ENCODE measurements at places on chromosomes 4 and X.
A peak's percentile ranks its signal among the peaks of the same experiment; 100 is the strongest.

GRCh38 chr4:57499786-57500185, 389.6 kb upstream of the IGFBP7 start:
- DNase-seq: no peak

- DNase-seq: no peak
Observed at GRCh38 chr4:3044870-3045819, 29.2 kb downstream of the HTT-AS start.

- no peak for DNase-seq
Observed at GRCh38 chrX:38426785-38427184, 74.4 kb downstream of the OTC start.

DNA sequence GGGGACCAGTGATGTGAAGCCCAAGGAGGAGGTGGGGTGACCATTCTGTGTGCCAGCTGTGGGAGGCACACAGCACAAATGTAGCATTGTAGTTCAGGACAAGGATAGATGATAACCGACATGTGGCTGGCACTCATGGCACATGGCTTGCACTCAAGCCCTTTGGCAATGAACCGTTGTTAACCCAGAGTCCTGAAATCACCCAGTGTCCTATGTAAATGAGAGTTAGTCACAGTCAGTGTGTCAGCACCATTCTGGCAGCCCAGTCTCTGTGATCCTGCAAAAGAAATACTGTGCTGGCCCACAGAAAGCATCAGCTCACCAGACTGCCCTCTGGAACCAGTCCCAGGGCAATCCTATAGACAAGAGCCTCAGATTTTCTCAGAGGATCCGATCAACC, 339.3 kb downstream of the MID1IP1 start:
- no peak for DNase-seq

GRCh38 chrX:51795136-51795535, 51.9 kb downstream of the GSPT2 start:
- no peak for DNase-seq

DNA sequence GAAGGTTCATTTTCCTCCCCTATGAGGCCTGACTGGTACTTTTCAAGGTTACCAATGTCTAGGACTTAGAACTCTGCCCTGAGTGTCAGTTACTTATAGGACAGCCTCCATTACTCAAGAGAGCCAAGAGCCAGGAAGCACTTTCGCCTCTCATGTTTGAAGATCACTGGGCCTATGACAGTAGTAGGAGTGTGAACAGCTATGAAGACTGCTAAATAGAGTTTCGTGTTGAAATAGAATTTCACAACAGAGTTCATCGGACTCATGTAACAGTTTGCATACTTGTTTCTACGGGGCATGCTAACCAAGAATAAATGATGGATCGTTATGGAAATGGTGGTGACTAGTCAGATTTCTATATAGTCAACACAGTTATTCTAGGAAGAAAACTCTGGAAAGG, 97.8 kb upstream of the GPC4 start:
- DNase-seq: no peak

- DNase-seq: peak; percentile 5
Observed at GRCh38 chrX:22060415-22061280, 28.5 kb downstream of the PHEX start.

DNA sequence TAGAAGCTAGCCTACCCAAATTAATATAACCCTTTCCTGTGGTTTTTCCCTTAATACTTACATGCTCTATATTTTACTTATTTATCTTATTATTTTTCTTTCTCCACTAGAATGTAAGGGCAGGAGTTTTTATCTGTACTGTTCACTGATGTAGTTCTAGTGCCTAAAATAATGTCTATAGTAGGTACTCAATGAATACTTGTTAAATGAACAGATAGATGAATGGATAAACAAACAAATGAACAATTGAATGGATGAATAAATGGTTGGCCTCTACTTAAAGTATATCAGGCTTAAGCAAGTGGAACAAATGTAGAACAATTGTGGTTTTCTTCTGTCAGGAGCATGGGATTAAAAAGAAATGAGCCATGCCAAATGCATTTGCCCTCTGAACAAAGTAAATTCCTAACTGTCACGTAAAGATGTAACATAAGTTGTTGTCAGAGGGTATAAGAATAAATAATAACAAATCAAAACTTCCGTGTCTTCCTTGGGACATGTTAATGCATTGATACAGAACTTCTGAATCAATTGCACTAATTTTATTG, 54.1 kb downstream of the SYTL5 start:
- no peak for DNase-seq

- DNase-seq: no peak
Observed at GRCh38 chr4:4875611-4876010, 16.1 kb downstream of the MSX1 start.

DNA sequence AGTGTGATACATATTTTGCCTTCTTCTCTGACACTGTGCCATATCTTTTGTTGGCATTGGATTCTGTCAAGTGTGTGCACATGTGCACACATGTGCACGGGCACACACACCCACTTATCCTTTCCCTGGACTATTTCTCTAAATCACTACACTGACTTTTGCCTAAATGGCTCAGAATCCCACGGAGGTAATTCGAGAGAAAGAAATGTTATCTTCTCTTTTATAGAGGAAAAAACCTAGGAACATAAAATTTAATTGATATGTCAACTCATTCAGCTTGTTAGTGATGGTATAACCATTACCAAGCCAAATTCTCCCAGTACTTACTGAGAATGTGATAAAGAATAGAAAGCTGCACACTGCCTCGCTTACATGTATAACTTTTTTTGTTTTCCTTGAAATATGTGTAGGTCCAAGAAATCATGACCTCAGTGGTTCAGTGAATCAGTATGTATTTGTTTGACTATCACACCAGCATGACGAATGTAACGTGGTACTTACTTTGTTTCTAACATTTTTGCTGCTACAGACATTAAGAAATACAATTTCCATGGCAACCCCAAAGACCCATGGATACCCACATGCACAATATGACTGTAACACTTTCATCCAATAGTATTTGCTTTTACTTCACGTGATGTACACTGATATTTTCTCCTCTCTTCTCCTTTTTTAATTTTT, 163.0 kb downstream of the PCDH7 start:
- no peak for DNase-seq

DNA sequence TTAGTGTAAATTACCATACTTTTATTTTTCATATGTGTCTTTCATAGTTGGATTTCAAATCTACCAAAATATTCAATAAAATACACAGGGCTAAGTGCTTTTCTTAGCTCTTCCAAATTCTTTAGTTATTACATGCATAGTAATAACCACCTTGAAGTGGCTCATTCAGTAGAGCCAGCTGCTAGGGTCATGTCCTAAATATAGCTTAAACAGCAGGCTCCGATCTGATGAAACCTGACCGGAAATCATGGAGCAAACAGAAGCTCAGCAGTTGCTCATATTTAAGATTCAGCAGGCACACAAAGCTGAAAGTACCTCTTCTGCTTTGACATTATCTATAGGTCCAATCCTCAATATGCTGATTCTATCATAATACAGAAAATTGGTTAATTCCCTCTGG, 1470.4 kb downstream of the ADGRL3 start:
- DNase-seq: no peak

- no peak for DNase-seq
Observed at GRCh38 chr4:102174719-102175189, 170.5 kb downstream of the SLC39A8 start.

DNA sequence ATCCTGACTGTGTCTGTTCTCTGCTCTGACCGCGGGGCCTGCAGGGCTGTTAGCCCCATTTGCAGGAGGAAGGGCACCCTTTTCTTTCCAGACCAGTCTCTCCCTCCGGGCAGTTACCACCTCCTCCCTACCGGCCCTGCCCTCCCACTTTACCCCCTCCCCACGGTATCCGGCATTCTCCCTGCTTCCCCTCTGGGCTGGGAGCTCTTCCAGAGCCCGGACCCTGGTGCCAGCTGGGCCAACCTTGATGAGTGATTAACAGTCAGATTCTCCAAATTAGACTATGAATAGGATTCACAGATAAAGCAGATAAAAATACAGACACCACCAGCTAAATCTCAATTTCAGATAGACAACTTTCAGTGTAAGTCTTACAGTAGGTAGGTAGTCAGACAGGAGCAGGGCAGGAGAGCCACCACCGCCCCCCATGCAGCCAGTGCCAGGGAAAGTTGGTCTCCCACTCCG, 23.4 kb upstream of the WFS1 start:
- no peak for DNase-seq

DNA sequence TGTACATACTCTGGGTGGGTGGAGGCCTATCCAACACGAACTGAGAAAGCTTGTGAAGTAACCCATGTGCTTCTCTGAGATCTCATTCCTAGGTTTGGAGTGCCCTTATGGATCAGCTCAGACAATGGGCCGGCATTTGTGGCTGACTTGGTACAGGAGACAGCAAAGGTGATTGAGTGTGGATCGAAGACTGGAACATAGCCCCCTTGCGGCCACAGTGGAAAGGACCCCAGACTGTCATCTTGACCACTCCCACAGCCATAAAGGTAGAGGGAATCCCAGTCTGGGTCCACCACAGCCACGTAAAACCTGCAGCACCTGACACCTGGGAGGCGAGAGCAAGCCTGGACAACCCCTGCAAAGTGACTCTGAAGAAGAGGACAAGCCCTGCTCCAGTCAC, 598.0 kb upstream of the AADAT start:
- DNase-seq: no peak

- DNase-seq: no peak
Observed at GRCh38 chrX:129193357-129193756, 329.9 kb downstream of the SMARCA1 start.

DNA sequence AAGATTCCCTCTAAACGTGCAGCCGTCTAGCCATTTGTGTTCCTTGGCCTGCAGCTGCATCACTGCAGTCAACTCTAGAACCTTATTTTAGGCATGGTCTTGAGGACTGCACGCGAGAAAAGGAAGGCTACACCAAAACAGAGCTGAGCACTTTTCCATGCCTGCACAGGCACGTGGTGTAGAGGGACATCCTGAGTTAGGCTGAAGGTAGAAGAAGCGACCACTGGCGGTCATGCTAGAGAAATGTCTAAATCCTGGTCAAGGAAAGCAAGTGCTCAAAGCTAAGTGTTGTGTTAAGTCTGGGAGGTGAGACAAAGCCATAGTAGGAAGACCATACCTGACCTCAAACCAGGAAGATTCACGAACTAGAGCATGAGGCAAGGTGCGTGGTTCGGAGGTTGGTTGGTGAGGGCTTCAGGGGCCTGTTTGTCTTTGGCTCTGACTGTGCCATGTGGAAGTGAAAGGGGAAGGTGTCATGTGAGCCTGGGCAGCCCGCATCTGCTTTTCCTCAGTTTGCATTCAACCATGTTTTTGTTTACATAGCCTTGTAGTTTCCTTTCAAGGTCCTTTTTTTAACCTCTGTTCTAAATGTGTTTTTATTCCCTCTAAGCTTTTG, 203.8 kb downstream of the AASDH start:
- no peak for DNase-seq

DNA sequence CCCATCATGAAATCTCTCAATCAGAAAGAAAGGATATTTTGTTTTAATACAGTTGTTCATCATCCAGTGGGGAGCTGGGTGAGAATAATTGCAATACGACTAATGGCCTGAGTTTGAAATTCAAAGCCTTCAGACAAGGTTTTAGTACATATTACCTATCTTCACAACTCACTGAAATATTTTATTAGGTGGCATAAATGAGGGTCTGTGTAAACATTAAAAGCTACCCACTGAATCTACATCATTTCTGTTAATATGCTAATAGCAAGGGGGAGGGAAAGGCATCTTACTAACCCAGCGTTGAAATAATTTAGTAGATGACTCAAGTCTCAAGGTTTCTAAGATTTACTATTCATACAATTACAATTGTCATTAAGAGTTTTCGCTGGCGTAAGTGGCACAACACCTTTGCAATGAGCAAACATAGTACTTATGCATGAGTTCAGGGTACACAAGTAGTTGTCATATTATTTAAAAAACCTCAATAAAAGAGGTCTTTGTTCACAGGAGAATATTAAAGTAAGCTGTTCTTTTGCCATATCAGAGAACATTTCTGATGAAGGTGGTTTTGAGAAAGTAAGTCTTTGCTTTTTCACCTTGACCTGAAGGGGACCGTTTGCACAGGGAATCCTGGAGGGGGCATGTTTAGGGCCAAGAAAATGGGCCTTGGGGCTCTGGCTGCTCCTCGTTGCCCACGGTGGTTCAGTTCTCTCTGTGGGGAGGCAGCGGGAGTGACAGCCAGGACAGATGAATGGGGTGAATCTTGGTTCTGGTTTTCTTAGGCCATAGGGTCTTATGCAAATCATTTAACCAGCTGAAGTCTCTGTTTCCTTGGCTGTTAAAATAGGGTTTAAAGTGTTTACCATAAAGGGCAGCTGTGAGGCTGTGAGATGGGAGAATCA, 4.5 kb upstream of the RHOH start:
- DNase-seq: no peak

DNA sequence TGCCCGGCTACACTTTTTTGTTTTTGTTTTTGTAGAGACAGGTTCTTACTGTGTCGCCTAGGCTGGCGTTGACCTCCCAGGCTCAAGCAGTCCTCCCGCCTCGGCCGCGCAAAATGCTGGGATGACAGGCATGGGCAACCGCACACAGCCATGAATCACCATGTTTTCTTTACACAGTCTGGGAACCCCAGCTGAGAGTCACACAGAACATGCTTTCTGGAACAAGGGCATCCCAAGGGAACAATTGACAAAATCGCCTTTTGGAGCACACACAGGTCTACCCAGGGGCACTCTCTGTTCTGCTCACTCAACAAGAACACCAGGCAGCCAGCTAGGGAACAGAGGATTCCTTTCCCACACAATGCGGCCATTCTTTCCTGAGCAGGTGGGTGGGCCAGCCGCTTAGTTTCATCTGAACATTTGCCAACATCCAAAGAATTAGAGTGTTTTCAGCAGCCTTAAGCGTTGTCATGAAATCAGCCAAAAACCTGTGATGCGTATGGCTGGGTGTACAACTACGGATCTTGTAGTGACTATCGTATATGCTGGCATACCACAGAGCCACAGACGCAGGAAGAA, 15.7 kb downstream of the PRKX start:
- DNase-seq: no peak

DNA sequence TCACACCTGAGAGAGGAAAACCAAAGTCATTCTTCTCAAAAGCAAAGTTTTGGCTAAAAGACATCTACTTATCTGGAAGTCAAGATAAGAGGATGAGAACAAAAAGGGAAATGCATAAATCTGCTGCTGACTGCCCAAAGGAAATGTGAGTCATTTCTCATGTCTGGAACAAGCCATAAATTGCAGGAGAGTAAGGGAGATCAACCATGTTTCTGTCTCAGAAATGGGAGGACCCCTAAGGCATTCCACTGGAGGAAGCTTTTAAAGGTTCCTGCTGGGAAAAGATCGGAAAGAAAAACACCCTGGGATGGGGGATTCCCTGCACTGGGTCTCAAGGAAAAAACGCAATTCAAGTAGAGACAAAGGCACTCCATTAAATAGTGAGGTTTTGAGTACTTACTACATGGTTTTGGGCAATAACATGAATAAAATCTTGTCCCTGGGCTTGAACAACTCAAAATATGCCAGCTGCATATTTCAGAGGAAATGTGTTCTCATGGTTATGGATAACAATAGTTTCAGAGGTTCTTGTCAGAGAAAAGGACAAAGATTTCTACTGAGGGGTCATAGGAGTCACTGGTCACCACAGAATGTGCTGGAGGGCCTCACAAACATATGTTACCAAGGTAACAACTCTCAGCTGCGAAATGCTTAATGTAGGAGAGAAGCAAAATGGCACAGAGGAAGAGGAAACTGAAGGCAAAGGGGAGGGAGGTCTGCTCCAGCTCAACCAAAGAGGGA, 19.3 kb downstream of the GPR143 start:
- peak; percentile 18 for DNase-seq

All from fibroblast of skin of left quadriceps (primary cell).